ENCODE measurements at places on chromosomes 12 and 14.

- DNase-seq = no peak
Observed at GRCh38 chr12:13631873-13632272, 349.5 kb downstream of the GRIN2B start.

- DNase-seq = no peak
Observed at GRCh38 chr12:71029302-71029701, 108.8 kb upstream of the PTPRR start.

GRCh38 chr14:64987438-64987767, 708 bp downstream of the FNTB start:
- peak; percentile 60 for DNase-seq

GRCh38 chr12:122845041-122845864, 10.0 kb downstream of the HIP1R start:
- no peak for DNase-seq

GRCh38 chr14:103825101-103825500, 22.3 kb downstream of the PPP1R13B start:
- no peak for DNase-seq

Measured in NCI-H1105 treated with DMSO at 0.1 percent for 48 hours (cell line).